ENCODE measurements at places on chromosomes 1 and 21.
A peak's percentile ranks its signal among the peaks of the same experiment; 100 is the strongest.

- peak; percentile 9 for DNase-seq
These were observed 25.1 kb downstream of the SHCBP1L start for GRCh38 chr1:182927693-182928433.

GRCh38 chr1:74478979-74479378 is 33.4 kb downstream of the LRRC53 start:
- no peak for DNase-seq

- no peak for DNase-seq
These were observed 1212.3 kb upstream of the NCAM2 start for GRCh38 chr21:19785941-19786340.

DNA sequence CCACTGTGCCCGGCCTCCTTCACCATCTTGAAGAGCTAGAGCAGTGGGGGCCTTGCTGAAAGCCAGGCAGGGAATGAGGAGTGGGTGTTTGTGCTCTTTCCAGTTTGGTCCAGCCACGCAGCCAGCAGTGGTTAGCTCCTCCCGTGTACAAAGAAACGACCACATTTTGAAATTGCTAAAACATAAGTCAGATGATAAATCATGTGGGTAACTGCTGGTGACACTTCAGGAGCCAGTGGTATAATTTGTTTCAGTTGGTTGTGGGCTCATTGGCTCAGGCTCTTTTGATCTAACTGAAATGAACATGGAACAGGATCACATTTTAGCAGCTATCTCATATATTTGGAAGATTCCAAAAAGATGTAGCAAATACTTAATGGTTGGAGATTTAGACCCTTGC is 87.6 kb downstream of the MTR start:
- DNase-seq, result no peak

DNA sequence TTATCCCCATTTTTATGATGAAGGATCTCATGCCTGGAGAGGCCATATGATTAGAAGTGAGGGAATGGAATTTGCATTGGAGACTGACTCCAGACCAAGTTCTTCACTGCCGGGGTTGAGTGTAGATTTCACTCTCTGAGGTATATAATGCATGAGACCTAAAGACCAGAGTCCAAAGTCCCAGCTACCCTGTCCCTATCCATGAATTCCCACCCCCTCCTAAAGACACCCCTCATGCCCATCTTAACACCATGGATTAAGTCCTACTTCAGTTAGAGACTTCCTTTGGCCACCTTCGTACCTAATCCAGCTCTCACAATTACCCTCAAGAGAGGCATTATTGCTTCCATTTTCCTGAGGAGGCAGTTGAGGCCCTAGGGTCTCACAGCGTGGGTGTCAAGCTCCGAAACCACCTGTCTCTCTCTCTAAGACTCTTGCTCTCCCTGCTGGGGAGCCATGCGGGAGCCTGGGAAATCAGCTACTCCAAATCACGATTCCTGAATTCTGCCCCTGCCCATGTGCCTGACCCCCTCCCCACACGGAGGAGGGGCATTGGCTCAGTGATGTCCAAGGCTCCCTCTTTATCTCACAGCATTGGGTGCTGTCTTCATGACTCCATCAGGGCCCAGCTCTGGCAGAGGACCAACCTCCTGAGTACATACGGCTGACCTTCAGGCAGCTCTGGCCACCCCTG is 11.7 kb upstream of the FOXO6 start:
- DNase-seq, result no peak

GRCh38 chr1:244762629-244763028 is 72.8 kb upstream of the COX20 start:
- no peak for DNase-seq

DNA sequence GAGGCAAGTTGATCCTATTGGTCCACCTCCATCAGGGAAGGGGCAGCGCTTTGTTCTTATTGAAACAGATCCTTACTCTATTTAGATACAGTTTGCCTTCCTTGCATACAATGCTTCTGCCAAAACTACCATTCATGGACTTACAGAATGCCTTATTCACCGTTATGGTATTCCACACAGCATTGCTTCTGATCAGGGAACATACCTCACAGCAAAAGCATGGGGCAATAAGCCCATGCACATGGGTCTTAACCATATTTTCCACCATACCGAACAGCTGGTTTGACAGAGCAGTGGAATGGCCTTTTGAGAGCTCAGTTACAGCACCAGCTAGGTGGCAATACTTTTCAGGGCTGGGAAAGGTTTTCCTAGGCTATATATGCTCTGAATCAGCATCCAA is 544.8 kb upstream of the ADGRL4 start:
- DNase-seq, result no peak

GRCh38 chr21:32300117-32300681 is 1.5 kb downstream of the MRAP start:
- DNase-seq, result no peak

- no peak for DNase-seq
These were observed 15.3 kb upstream of the MYOM3 start for GRCh38 chr1:24127134-24127800.

GRCh38 chr1:58999676-59000075 is 215.8 kb upstream of the JUN start:
- DNase-seq, result no peak

GRCh38 chr1:89611721-89612120 is 21.2 kb upstream of the LRRC8C start:
- no peak for DNase-seq
